ENCODE measurements at places on chromosomes 6 and 20.
A peak's percentile ranks its signal among the peaks of the same experiment; 100 is the strongest.

DNA sequence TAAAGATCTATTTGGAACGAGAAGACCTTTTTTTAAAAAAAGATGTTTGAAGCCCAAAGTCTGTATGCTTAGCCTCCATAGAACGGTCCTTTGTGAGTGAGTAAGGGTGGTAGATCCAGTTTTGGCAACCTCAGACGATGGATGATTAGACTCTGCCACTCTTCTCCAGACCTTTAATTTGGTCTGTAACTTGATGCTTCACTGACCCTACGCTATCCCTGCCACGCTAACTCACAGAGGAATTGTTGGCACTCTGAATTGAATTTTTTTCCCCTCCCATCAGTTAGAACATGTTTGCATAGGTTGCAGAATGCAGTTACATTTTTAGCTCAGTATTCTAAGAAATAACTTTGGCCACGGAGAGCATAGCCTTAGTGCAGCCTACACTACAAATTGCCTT lies 15.8 kb upstream of the DEK start:
- no peak for DNase-seq

DNA sequence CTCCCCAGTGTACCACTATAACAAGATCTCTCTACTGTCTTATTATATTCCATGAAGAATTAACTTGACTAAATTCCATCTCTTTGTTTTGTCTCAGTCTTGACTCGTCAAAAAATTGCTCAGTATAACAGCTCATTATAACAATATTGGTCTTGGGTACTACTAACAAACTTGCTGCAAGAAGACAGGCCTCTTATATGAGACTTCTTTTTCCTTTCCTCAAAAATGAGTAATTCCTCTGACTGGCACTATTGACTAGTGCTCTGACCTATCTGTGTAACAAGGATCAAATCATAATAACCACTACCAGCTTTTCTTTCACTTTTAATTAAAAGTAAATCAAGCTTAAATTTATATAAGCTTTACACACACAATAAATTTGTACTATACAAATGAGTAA lies 91.3 kb upstream of the THEMIS start:
- DNase-seq: no peak

GRCh38 chr20:37781626-37782025 lies 87.8 kb downstream of the CTNNBL1 start:
- DNase-seq: no peak

DNA sequence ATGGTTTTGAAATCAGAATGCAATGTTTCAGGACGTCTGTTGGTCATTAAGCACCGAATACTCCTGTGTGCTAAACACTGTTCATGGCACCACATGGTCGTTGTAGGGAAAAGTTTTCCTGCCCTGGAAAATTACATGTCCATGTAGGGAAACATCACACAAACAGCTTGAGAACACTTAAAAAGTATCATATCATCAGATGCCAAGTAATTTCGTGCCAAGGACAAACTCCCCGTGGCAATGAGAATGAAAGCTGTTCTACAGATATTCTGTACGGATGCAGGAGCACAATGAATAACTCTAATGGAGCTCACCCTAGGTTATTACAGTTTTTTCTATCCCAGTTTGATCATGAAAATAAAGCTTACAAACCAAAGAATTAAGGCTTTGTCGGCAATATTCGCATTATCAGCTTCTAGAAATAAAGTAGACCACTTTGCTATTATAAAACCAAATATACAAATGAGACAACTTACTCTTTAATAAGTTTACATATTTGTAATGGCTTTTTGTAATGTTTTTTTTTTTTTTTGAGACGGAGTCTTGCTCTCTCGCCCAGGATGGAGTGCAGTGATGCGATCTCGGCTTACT lies 4.6 kb upstream of the DST start:
- DNase-seq: no peak

DNA sequence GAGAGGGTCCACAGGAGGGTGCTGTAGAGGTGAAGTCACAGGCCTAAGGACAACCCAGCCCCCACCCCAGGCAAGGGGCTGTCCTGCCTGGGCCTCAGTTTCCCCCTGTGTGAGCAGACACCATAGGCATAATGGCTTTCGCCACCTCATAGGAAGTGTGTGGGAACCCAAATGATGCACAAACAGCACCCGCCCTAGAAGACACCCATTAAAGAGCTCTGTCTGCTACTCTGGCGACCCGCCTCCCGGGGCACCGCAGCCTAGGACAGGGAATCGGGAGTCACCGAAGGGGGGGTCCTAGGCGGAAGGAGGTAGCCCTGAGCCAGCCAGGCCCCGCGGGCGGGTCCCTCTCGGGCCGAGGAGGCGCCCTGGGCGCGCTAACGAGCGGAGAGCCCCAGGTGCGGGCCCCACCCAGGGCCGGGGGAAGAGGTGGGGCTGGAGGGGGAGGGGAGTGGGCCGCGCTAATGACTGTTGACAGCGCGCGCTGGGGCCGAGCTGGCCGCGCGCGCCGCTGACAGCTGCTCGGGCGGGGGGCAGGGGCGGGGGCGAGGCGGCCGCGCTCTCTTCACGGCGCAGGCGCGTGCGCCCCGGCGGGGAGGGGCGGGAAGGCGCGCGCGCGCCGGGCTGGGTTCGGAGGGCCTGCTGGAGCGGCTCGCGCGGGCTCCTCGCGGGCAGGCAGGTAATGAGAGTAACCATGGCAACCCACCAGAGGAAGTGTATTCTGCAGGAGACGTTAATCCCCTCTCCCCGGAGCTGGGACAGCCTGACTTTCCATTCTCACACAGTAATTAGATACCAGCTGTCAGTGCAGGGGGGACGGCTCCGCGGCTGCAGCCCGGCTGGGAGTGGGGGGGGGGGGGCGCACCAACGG lies 48.9 kb downstream of the NOL4L start:
- DNase-seq: no peak

- no peak for DNase-seq
Observed at GRCh38 chr20:12860619-12861247, 148.0 kb upstream of the SPTLC3 start.

GRCh38 chr6:85008296-85009009 lies 244.1 kb upstream of the TBX18 start:
- no peak for DNase-seq

GRCh38 chr6:30972816-30973215 lies 10.7 kb upstream of the MUC21 start:
- DNase-seq: no peak

GRCh38 chr6:43235841-43236240 lies 6.6 kb upstream of the DNPH1 start:
- no peak for DNase-seq

GRCh38 chr20:44738813-44739477 lies 6.7 kb upstream of the KCNK15 start:
- no peak for DNase-seq

DNA sequence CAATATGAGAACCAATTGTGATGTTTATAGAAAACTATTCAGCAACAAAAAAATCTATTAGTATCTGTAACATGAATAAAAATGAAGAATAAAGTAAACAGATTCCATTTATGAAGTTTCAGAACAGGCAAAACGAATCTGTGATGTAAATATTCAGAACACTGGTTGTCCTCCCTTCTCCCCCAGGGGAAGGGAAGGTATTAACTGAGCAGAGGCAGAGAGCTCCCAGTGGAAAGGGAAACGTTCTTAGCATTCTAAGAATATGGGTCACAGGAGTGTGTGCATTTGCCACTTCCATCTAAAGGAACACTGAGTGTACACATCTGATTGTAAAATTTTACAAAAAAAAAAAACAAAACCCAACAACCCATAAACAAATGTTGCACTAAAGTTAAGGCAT lies 23.1 kb downstream of the SPAG4 start:
- DNase-seq: no peak

DNA sequence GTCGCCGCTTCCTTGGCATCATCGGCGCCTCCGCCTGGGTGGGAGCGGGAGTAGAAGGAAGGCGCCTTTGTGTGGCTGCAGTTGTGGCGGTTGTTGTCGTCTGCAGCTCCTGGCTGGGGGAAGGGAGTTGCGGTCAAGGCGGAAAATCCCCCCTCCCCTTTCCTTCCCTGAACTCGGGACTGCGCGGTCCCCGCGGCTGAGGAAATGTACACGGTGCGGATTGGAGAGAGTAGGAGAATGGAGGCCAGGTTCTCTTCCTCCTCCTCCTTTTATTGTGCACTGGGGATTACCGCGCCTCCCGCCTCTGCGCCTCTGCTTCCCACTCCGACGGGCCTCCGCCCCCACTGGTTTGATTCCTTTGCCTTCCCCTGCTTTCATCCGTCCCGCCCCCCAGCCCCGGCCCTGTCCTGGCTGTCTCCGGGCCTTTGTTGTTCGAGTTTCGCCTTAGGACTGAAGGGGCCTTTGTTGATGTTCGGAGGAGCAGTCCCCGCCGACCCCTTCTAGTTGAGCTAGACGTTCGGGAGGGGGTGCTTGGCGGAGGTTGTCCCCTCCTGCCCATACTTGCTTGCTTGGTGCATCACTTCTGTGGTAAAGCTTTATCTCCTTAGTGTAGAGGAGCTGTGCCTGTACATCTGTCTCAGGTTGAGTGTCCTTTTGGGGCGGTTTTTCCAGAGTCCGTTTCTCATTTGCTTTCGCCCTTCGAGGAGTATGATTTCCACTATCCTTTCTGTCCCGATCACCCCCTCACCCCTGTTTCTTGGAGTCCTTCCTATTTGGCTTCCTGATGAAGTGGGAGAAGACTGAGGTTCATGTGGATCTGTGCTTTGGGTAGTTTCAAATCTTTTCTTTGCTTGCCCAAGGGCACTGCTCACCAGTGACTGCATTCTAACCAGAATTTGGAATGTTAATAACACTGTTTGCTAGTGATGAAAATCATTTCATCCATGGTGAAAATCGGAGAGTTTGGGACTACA lies 764 bp downstream of the ZNF292 start:
- DNase-seq: peak; percentile 3

- DNase-seq: peak; percentile 65
Observed at GRCh38 chr20:48841875-48842529, 14.2 kb upstream of the PREX1 start.

- DNase-seq: no peak
Observed at GRCh38 chr6:107853230-107853629, 29.1 kb upstream of the SCML4 start.

- peak; percentile 56 for DNase-seq
Observed at GRCh38 chr6:56637640-56638039, 5.0 kb downstream of the DST start.

- DNase-seq: no peak
Observed at GRCh38 chr6:69825904-69826303, 29.1 kb upstream of the LMBRD1 start.

GRCh38 chr20:49701241-49701790 lies 12.4 kb downstream of the B4GALT5 start:
- no peak for DNase-seq

GRCh38 chr6:53831936-53832660 lies 37.3 kb downstream of the LRRC1 start:
- DNase-seq: no peak

GRCh38 chr6:150176152-150176551 lies 33.3 kb downstream of the PPP1R14C start:
- no peak for DNase-seq

DNA sequence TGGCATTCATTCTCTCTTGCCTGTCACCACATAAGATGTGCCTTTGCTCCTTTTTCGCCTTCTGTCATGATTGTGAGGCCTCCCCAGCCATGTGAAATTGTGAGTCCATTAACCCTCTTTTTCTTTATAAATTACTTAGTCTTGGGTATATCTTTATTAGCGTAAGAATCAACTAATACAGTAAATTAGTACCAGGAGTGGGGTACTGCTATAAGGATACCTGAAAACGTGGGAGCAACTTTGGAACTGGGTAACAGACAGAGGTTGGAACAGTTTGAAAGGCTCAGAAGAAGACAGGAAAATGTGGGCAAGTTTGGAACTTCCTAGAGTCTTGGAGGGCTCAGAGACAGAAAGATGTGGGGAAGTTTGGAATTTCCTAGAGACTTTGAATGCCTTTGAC lies 46.6 kb downstream of the RNF182 start:
- DNase-seq: no peak
